ENCODE measurements at places on chromosomes 2 and 18. TPM values are rescaled to one million over a fixed set of nuclear protein-coding genes. Genes with fewer than 3 reads are reported as not detected.

Gene ALLC
- polyA plus RNA-seq: 7.9 TPM

Gene LOXHD1
- polyA plus RNA-seq: 0.13 TPM

Gene REEP1
- 1.7 TPM for polyA plus RNA-seq

Gene EIF2AK2
- polyA plus RNA-seq: 5.6 TPM

Gene AKAIN1
- 9.7 TPM for polyA plus RNA-seq

Gene MYOM1
- 5.9 TPM for polyA plus RNA-seq

Gene RUFY4
- 0.09 TPM for polyA plus RNA-seq

Gene ZNF804A
- 0.32 TPM for polyA plus RNA-seq

Gene HOXD13
- polyA plus RNA-seq: not detected

Gene THSD7B
- polyA plus RNA-seq: 0.15 TPM

Gene NEU2
- not detected for polyA plus RNA-seq

Gene LDLRAD4
- 16.6 TPM for polyA plus RNA-seq

Gene CLIP4
- 12.3 TPM for polyA plus RNA-seq

Gene PPIG
- 47.3 TPM for polyA plus RNA-seq

Gene CTAGE1
- polyA plus RNA-seq: not detected

Gene CD8B
- polyA plus RNA-seq: 0.57 TPM

Gene SERPINB11
- not detected for polyA plus RNA-seq

Gene PTCD3
- polyA plus RNA-seq: 47.4 TPM

Gene OTOF
- polyA plus RNA-seq: 1.6 TPM

Gene DSG4
- polyA plus RNA-seq: not detected

Data from adrenal gland (tissue), 19 donors.